ENCODE measurements at places on chromosomes 4 and X. TPM values are rescaled to one million over a fixed set of nuclear protein-coding genes. Genes with fewer than 3 reads are reported as not detected.

- no peak overlapping the region for H3K4me3 ChIP-seq
- H3K4me1 ChIP-seq: no peaks in the 10 kb centered on the region
- no peak overlapping the region for H3K27ac ChIP-seq
- DNase-seq: no peak
Observed at GRCh38 chr4:71518283-71518989, 179.6 kb downstream of the SLC4A4 start.

DNA sequence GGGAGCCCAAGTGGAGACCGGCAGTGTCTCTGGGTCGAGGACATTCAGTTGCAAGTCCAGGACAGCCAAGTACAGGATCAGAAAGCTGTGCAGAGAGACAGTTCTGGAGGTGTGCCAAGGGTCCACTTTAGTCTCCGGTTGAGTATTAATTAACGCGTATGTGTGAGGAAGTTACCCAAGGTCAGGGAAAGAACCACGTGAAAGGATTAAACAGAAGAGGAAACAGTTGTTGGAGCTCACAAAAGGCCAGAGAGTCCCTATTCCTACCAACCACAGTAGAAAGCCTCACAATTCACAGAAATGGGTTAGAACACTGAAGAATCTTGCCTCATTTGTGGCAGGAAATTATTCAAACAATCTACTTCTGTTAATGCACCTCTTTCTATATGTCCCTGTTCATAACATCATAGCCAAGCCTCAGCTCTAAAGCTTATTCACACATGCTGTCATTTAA, 17.9 kb upstream of the NSUN7 start:
- H3K27ac ChIP-seq: no peak overlapping the region
- no peak for DNase-seq
- H3K4me3 ChIP-seq: no peak overlapping the region
- H3K4me1 ChIP-seq: peaks cover 7% of the 10 kb centered on the region

GRCh38 chr4:531076-531475, 32.1 kb downstream of the PIGG start:
- no peak overlapping the region for H3K27ac ChIP-seq
- peaks cover 41% of the 10 kb centered on the region for H3K36me3 ChIP-seq
- H3K27me3 ChIP-seq: no peaks in the 10 kb centered on the region
- H3K4me3 ChIP-seq: no peak overlapping the region

- no peaks in the 10 kb centered on the region for H3K27me3 ChIP-seq
- H3K4me1 ChIP-seq: no peaks in the 10 kb centered on the region
- H3K27ac ChIP-seq: no peak within 1 kb of the TSS
- no peak within 1 kb of the TSS for H3K4me3 ChIP-seq
- no peaks in the 10 kb centered on the region for H3K36me3 ChIP-seq
Observed at GRCh38 chr4:75555294-75556164, at the start of gene ODAPH. TSS of gene ODAPH (plus strand) at chr4:75556066. CDS start at chr4:75556083, 17 bp downstream.

DNA sequence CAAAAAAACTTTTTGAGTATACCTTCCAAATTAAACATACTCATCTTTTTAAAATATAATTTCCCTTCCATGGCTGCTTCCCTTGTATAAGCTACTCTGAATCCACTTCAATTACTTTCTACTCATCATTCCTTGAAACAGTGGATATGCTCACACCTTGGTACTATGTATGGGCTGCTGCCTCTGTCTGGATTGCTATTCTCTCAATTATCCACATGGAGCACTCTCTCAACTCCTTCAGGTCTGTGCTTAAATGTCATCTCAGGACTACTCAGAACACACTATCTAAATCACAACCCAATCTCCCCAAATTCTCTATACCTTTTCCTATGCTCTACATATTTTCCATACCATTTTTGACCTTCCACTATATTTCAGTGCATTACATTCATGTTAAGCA, 898.9 kb upstream of the EPHA5 start:
- no peaks in the 10 kb centered on the region for H3K36me3 ChIP-seq
- no peak for DNase-seq
- H3K4me1 ChIP-seq: peaks cover 5% of the 10 kb centered on the region

DNA sequence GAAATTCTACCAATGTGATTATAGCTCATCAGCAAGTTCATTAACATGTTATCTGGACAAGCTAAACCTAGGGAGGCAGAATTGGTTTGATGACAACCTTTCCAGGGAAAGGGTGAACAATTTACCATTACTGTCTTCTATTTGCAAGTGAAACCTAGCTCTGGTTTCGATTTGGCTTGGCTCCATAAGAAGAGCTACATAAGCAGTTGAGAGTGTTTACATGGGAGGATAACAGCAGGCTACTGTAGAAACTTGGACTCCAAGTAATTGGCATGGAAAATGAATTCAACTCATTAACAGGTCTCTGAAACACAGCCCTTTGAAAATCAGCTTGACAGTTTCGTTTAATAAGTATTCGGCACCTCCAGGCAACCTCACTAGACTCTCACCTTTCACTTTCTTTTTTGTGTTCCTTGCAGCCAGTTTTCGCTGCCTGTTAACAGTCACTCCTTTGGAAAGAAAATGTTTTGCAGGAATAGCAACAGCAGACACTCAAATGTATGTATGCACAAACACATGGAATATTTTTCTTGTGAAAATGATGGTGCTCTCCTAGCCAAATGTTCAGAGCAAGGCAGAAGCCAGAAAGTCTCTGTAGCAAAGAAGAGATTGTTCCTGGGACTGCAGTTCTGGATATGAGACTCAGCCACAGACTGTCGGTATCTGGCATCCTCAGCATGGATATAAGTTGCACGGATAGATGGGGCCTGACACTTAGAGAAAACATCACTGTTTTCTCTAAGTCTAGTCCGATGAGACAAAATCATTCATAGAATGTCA, 27.5 kb downstream of the POU3F4 start:
- peaks cover 12% of the 10 kb centered on the region for H3K4me1 ChIP-seq
- H3K27ac ChIP-seq: no peak overlapping the region
- H3K4me3 ChIP-seq: no peak overlapping the region
- H3K27me3 ChIP-seq: no peaks in the 10 kb centered on the region
- no peaks in the 10 kb centered on the region for H3K36me3 ChIP-seq

DNA sequence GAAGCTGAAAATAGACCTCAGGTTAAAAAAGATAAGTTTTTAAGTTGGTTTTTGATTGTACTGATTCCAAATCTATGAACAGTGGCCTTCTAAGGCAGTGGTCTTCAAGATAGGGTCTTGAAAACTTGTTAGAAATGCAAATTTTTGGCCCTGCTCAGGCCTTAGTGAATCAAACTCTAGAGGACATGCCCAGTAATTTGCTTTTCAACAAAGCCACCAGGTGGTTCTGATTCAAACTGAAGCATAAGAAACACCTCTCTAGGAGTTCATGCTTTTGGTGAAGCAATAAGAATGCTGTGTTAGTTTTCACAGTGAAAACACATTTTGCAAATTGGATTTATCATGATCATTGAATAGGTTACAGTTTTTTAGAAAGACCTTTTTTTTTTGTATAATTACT, 1849.4 kb upstream of the AGA start:
- peaks cover 30% of the 10 kb centered on the region for H3K4me1 ChIP-seq
- H3K27ac ChIP-seq: no peak overlapping the region
- DNase-seq: no peak
- H3K4me3 ChIP-seq: no peak overlapping the region

DNA sequence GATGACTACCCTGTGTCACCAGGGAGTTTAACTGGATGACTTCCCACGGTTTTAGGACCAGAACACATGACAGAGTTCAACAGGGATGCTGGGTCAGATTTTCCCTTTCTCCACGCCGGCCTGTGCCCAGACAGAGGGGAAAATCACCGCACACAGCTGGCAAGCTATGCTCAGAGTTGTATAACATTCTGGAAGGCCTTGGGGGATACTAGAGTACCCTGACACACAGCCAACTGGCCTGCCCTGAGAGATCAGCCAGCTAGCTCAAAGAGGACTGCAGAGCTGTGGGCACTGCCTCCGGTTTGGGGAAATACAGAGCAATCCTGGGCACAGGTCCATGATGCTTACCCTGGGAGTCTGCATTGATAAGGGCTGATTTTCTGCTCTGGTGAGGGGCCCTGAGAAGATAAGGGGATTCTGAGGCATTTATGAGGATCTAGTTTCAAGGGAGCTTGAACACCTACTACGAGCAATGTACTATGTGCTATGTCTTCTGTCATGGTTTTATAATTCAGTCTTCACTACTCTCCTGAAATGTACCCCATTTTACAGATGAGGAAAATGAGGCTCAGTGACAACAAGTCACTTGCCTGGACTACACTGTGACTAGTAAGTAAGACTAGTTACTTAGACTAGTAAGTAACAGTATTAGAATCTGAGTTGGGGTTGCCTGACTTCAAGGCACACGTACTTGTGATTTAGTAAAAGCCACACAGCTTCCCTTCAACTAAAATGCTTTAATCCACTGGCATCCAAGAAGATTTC, 14.7 kb downstream of the C4orf54 start:
- no peak overlapping the region for H3K4me3 ChIP-seq
- no peak overlapping the region for H3K27ac ChIP-seq
- DNase-seq: no peak
- H3K4me1 ChIP-seq: peaks cover 60% of the 10 kb centered on the region
- no peaks in the 10 kb centered on the region for H3K36me3 ChIP-seq
- peaks cover 58% of the 10 kb centered on the region for H3K27me3 ChIP-seq

GRCh38 chr4:3452376-3452775, 10.6 kb downstream of the HGFAC start:
- peaks cover 15% of the 10 kb centered on the region for H3K36me3 ChIP-seq
- peak; percentile 48 for DNase-seq
- no peak overlapping the region for H3K4me3 ChIP-seq
- H3K27me3 ChIP-seq: peaks cover 51% of the 10 kb centered on the region
- H3K4me1 ChIP-seq: no peaks in the 10 kb centered on the region

- H3K27me3 ChIP-seq: no peaks in the 10 kb centered on the region
- peaks cover 56% of the 10 kb centered on the region for H3K36me3 ChIP-seq
- H3K4me3 ChIP-seq: no peak overlapping the region
- H3K27ac ChIP-seq: no peak overlapping the region
- DNase-seq: no peak
Observed at GRCh38 chr4:150849016-150849415, 166.1 kb downstream of the LRBA start.

DNA sequence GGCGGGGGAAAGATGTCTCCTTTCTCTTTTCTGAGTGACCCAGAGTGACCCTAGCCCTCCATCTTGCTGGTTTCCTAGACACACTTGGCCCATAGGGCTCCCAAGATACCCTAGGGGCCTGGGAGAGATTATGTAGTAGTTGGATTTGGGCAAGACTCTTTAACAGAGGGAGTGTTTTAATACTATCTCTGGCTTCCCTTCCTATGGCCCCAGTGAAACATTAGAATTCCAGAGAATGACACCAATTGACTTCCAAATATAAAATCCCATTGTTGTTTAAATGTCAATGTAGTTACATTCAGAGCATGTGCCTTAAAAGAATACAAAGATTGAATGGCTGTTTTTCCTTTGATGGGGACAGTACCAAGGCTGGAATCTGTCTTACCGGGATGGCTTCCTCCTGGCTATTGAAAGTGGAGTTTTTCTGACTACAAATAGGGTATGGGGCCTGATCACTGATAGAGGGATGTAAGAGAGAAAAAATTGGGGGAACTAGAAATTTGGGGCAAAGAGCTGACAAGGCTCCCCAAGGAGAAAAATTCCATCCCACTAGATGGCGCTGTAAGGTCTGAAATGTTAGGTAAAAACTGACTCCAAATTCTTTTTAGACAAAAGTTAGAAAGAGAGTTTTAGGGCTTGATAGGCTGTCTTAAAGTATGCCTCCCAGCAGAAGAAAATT, 10.7 kb downstream of the TENT5D start:
- no peak overlapping the region for H3K27ac ChIP-seq
- no peak overlapping the region for H3K4me3 ChIP-seq
- no peaks in the 10 kb centered on the region for H3K4me1 ChIP-seq
- no peaks in the 10 kb centered on the region for H3K27me3 ChIP-seq

GYPB gene
- total RNA-seq: not detected

TAPT1 gene
- 12.4 TPM for total RNA-seq

MAGEA2B gene
- 13.7 TPM for total RNA-seq

C4orf51 gene
- total RNA-seq: 15.4 TPM

EVC2 gene
- 4.8 TPM for total RNA-seq

Measured in WTC11 (cell line).